ENCODE measurements at places on chromosomes 1 and 21. TPM values are rescaled to one million over a fixed set of nuclear protein-coding genes. Genes with fewer than 3 reads are reported as not detected.

DNA sequence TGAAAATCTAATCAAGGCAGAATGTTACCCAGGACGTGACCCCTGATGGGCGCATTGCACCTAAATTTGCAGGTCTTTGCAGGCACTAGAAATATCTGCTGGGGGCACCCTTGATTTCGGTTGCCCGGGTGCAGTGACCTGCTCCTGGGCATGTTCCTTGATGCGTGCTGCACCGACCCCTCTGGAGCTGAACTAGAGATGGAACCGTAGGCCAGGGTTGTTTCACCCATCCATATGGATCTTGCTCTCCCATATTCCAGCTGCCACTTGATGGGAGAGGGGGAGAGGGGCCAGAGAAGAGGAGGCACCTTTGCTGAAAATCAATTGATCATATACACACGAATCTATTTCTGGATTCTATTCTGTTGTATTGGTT is 8.4 kb upstream of the COL18A1 start:
- no peak overlapping the region for H3K4me3 ChIP-seq
- H3K27ac ChIP-seq = no peak overlapping the region
- no peaks in the 10 kb centered on the region for H3K36me3 ChIP-seq
- H3K4me1 ChIP-seq = no peaks in the 10 kb centered on the region
- no peak for DNase-seq

DNA sequence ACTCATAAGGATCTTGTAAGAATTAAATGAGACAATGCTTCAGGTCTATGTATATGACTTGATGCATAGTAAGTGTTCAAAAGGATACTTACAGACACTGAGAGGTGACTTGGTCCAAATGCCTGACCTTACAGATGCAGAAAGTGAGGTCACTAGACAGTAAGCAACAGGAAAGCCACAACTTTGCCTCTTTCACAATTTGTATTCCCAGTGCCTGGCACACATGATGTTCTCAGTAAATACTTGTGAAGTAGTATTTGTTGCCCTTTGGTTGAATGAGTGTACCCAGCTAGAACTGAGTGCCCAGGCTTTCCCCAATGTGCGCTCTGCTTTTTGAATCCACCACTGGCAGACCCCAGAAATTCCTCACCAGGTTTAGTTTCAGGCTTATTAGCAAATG is 105.1 kb downstream of the BEND5 start:
- H3K36me3 ChIP-seq = no peaks in the 10 kb centered on the region
- H3K27ac ChIP-seq = no peak overlapping the region
- DNase-seq = no peak
- H3K27me3 ChIP-seq = no peaks in the 10 kb centered on the region
- H3K4me3 ChIP-seq = no peak overlapping the region

EPHX1 gene
- 136 TPM for total RNA-seq

DNA sequence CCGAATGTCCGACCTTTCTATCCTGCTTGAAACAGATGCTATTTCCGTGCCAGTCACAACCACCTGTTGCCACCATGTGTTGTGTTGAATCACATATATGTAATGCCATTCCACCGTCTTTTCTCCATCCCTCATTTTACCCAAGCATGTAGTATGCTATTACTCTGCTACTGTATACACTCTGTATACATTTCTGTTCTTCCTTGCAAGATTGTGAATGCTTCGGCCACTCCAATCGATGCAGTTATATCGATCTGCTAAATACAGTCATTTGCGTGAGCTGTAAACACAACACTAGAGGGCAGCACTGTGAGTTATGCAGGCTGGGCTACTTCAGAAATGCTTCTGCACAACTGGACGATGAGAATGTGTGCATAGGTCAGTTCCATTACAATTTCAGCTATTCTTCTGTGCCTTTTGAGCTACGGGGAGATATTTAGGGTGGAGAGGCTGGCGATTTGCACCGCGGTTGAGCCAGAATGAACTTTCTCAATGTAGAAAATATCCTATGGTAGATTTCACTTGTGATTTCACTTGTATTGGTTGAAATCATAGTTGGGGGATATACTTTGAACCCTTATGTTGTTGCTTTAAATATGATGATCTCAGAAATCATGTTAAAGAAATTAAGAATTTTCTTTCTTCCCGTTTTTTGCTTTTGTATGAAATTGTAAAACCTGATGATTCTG is 289.8 kb downstream of the NTNG1 start:
- no peaks in the 10 kb centered on the region for H3K36me3 ChIP-seq
- no peak overlapping the region for H3K4me3 ChIP-seq
- peak; percentile 61 for DNase-seq
- no peak overlapping the region for H3K27ac ChIP-seq
- H3K27me3 ChIP-seq = no peaks in the 10 kb centered on the region
- no peaks in the 10 kb centered on the region for H3K4me1 ChIP-seq

DNA sequence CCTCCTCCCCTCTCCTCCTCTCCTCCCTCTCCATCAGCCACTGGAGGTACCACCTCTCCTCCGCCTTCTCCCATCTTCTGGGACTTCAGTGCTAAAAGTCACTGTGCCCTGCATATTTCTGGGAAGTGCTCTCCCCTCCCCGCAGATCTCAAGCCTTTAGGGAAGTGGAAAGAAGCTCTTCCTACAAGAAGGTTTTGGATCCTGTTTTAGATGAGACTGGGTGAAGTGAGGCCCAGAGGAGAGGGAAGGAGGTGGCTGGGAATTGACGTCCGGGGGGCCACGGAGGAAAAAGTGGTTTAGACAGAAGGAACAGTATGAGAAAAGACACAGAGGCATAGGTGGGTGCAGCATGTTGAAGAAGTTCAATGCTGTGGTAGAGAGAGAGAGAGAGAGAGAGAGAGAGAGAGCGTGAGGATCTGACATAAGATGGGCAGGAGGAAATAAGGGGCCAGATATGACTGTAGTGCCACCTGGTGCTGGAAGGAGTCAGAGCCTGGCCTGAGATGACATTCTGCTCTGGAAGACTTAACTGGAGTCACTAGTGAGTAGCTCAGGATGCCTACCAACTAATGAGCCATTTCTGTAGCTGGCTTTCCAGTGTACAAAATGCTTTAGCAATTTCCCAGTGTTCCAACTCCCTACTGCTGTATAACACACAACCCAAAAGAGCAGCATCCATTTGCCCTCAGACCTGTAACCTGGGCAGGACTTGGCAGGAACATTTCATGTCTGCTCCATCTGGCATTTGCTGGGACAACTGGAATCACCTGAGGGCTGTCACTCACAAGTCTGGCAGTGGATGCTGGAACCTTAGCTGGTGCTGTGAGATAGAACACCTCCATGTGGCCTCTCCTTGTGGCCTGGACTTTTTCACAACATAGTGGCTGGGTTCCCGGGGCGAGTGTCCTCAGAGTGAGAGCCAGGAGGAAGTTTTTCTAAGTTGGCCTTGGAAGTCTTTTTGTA is 16.6 kb upstream of the ZSCAN20 start:
- H3K36me3 ChIP-seq = no peaks in the 10 kb centered on the region
- peak overlapping the region; percentile 15 for H3K27ac ChIP-seq
- H3K4me3 ChIP-seq = no peak overlapping the region
- no peaks in the 10 kb centered on the region for H3K27me3 ChIP-seq

SPRR5 gene
- not detected for total RNA-seq

GRCh38 chr1:76294482-76295194 is 220.1 kb downstream of the ST6GALNAC3 start:
- H3K4me1 ChIP-seq = no peaks in the 10 kb centered on the region
- no peaks in the 10 kb centered on the region for H3K36me3 ChIP-seq
- H3K27ac ChIP-seq = no peak overlapping the region
- DNase-seq = no peak

DNA sequence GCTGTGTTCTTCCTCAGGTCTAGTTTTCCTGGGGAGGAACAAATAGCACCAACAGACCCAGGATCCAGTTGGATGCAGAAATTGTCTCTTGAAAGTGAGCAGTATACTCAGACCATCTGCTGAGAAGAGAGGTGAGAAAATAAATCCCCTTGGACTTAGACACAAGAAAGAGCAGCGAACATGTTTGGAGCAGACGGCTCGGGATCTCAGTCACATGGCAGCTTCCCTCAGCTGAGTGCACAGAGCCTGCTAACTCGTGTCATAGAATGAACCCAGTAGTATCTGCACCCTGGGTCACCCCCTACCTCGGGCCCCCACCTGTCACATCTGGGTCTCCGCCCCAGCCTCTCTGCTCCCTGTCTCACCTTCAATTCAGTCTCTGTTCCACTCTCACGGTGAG is 115.6 kb downstream of the CCDC185 start:
- H3K4me3 ChIP-seq = no peak overlapping the region
- DNase-seq = no peak
- H3K27me3 ChIP-seq = no peaks in the 10 kb centered on the region
- no peaks in the 10 kb centered on the region for H3K36me3 ChIP-seq
- no peaks in the 10 kb centered on the region for H3K4me1 ChIP-seq

DNA sequence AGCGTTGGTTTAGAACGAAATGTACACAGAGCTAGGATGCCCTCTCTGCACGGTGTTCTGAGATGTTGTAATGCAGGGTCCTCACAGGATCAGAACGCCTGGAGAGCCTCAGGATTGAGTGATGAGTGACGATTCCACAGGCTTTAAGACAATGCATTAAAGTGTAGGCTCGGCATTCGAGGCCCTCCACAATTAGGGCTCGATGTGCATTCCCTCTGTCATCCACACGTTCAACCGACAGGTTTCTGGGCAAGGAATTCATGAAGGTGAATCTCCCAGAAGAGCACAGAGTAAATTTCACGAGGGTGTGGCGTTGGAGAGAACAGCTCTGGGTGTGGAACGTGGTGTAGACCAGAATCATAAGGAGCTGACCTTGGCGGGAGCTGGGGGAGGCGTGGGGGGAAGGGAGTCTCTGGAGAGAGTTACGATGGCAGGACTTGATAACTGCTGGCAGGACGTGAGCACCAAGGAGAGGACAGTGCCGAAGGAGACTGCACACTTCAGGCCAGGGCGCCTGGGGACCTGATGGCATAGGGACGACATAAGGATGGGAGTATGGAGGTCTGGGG is 51.0 kb upstream of the EFHD2 start:
- no peaks in the 10 kb centered on the region for H3K36me3 ChIP-seq
- DNase-seq = no peak
- H3K27ac ChIP-seq = no peak overlapping the region
- no peaks in the 10 kb centered on the region for H3K4me1 ChIP-seq
